ENCODE measurements at places on chromosomes 5 and 9. TPM values are rescaled to one million over a fixed set of nuclear protein-coding genes. Genes with fewer than 3 reads are reported as not detected.

DNA sequence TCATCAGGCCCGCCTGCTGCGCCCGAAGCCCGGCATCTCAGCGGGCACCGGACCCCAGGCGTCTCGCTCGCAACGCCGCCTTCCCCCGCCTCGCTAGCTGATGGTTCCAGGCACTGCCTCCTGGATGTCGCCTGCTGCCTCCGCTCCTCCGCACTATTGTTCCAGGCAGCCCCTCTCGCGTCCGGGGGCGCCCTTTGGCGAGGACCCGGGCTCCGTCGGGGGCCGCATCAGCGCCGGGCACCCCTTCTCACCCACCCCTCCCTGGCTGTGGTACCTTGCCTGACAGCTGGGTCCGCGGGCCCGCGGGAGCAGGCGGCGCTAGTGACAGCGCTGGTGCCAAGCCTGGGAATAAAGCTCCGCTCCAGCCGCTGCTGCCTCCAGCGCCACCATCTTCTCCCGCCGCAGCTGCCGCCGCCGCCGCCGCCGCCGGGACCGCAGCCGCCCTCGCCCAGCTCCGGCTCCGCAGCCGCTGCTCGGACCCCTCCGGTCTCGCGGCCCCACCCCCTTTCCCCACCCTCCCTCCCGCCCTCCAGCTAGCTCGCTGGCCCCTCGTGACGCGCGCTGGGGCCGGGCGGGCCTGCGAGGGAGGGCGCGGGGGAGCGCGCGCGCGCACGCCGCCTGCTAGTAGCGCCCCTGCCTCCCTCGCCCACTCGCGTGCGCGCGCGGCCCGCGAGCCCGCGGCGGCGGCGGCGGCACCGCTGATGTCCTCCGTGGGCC, at the start of gene APBA1:
Gene APBA1 (minus strand): TSS at position 493 of the 717 bp plus-strand sequence.
- DNase-seq: no peak

The PRELID1 gene
- 144 TPM for total RNA-seq

GRCh38 chr5:160460377-160461049, 38.9 kb downstream of the PTTG1 start:
- DNase-seq: no peak

DNA sequence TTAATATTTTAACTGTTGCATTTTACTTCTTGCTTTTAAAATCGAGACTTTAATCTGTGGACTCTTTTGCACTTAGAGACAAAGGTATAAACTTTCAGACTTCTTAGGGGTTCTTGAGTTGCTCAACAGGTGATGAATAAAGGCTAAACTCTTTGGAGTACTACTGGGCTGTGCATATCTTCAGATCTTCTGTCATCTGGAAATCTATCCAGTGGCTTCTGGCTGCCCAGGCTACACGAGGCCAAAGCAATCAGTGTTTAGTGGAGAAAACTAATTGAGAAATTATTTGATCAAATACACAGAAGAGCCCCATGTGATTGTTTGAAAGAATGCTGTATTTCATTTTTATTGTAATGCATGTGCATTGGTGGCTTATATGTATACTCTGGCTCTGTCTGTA, 146.1 kb downstream of the PBX3 start:
- DNase-seq: no peak

The GPR21 gene
- 0.46 TPM for total RNA-seq

DNA sequence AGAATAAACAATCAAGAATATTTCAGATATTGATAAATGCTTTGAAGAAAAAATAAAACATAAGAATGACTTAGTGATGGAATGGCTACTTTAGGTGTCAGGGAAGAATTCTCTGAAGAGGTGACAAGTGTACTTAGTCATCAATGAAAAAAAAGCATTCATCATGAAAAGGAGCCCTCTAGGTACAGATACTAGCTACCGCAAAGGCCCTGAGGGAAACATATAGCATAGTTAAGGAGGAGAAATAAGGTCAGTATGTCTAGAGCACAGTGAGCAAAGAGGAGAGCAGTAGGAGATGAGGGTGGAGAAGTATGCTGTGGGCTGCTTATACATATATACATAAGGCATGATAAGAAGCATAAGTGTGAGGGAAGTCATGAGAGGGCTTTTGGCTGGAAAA, 41.8 kb downstream of the CSF2 start:
- no peak for DNase-seq

DNA sequence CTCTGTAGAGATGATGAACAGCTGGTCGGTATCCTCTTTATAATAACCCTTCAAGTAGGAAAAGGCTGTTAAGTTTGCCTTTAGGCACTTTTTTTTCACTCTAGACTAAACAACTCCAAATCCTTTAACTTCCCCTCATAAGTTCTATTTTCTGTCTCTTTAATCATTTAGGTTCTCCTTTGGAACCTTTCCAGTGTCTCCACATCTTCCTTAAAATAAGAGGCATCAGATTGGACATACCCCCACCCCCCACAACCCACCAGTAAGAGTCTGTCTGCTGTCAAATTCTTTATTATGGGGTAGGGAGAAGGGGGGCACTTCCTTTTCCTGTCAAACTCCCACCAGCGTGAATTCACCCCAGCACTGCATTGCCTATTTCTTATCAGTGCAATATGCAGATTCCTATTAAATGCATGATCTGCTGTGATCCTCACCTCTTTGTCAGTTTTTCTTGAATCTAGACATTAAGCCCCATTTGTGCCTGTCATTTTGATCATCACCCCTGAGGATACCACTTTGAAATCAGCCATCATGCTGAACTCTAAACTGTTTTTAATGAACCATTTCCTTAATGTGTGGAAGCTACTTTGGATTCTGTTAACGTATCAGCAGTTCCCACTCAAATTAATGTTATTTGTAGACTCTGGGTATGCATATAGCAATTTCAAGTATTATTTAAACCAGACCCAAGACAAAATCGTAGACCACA, 212.2 kb downstream of the PDZD2 start:
- DNase-seq: no peak

The UTP15 gene
- 26.3 TPM for total RNA-seq

DNA sequence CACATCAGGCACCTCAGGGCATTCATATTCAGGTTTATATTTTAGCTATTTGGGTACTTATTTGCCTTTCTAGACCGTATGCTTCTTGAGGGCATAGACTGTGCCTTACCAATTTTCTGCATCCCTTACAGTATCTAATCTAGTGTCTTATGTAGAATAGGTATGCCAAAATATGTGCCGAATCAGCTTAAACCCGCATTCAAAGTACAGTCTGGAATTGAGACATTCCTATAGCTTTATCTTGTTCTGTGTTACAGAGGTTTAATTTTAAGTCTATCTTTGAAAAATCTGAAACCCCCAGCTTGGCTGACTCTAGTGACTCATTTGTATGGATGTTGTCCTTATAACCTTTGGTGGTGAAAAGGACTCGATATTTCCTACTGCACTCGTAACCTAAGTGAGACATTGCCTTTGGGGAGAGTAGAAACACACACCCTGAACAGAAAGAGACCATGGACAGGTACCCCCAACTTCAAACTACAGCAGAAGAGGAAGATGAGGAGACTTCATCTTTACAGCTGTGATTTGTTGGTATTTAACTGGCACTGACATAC, 27.0 kb upstream of the TMOD1 start:
- no peak for DNase-seq

DNA sequence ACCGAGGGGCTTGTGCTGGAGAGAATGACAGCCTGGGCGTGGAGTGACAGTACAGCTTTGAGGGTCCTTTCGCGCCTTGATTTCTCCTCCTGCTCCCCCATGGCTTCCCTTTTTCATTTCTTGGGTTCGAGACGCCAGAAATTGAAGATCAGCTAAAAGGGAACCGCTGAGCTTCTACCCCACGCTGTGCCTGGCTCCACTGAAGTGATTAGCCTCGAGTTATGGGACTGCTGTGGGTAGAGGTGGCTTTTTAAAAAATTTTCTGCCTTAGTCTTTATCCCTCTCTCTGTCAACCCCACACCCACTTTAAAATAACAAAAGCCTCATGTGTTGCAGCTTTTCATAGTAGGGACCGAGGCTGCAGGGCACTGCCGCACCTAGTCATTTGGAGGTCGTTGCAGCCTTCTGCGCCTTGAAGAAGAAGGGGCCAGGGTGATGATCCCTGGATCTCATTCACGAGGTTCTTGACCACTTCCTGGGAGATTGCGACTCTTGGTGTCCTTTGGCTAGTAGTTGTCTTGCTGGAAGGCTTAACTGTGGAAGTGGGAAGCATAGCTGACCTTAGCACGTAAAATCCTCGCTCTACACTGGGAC, 603 bp downstream of the PPIP5K2 start:
- DNase-seq: no peak

- DNase-seq: no peak
These were observed 112.7 kb upstream of the ITGA1 start for GRCh38 chr5:52674815-52675545.

DNA sequence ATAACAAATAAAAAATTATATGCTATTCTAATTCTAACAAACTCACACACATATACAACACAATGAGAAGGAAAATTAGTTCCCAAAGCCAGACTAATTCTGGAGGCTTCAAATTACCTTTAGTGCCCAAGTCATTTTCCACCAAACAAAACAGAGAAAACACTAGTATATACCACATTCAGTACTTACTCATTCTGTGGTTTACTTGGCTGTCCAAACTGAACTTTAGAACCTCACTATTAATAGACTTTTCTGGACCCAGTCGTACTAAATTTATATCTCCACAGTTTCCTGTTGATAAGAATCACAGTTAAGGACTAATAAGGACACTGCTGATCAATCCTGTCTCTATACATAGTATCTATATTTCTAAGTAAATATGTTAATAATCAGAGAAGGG, 66.4 kb downstream of the SETX start:
- DNase-seq: no peak

DNA sequence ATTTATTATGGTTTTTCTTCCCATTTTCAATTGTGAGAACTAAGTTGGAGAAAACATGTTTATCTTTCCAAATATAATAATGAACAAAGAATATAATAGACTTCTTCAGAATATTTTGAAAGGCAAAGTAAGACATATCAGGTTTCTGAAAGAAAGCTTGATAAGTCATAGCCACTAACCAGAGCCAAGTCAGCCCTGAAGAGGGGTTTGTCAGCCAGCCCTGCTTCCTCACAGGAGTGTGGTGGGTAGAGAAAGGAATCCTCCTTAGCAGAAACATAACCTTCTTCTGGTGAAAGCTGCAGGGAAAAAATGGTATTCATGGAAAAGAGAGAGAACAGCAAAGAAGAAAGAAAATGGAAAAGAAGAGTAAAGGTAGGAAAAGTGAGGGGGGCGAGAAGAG, 93.4 kb downstream of the MPDZ start:
- DNase-seq: no peak

DNA sequence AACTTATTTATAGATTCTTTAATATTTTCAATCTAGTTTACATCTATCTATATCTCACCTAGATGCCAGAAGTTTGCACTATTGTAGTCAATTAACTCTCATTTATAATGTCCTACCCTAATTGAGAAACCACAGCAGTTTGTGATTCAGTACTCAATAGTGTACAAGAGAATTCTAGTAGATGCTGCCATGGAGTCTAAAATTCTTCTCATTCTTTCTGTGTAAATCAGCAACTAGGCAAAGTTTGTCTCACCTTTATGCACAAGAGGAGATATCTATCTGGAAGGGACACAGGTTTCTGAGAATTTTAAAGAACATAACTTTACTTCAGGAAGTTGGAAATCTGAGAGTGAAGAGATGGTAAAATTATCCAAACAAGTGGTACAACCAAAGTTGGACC, 173.0 kb upstream of the FBXL7 start:
- no peak for DNase-seq

- DNase-seq: no peak
These were observed 68.9 kb upstream of the EQTN start for GRCh38 chr9:27365707-27366376.

The SLC6A18 gene
- not detected for total RNA-seq

- no peak for DNase-seq
These were observed 70.5 kb downstream of the IL31RA start for GRCh38 chr5:55921617-55922016.

DNA sequence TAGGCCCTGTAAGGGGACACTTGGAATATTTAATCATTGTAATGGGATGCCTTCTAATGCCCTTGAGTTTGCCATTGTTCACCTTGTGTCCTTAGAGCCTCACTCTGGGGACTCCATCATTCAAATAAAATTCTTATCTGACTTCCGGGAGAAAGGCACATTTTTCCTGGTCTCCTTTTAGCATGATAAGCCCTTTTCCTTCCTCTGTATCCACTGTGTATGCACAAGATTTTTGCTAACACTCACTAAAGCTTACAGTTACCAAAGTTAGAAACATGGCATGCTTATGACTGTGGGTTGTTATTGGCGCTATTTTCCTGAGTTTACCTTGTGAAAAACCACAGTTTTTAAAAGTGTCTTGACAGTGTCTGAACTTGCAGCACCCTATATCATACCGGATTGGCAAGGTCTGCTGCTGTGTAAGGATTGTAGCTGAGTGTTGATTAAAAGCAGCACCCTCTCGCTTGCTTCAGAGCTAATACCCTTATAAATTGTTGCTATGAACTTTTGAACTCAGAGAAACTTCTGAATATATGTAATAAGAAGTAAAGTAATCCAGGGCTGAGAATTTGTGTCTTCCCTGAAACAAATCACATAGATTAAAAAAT, 46.4 kb downstream of the SNCAIP start:
- DNase-seq: no peak

DNA sequence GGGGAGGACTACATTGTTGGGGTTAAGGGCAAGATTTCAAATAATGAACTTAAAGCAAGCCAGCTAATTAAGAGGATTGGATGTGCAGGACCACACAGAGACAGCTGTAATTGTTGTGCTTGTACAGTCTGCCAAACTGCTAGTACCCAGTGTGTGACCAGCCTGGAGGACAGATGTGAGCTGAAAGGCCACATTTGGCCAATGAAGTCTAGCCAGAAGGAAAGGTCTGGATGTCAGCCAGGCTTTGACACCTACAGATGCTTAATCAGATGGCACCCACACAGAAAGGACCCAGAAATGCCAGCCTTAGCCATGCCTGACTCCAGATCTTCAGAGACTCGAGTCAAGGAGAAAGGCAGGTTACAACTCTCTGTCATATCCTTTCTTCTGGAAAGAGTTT, 491.1 kb downstream of the KIF4B start:
- no peak for DNase-seq

GRCh38 chr9:136509549-136509948, 26.7 kb upstream of the SEC16A start:
- DNase-seq: no peak

- DNase-seq: no peak
These were observed 113.3 kb upstream of the SHB start for GRCh38 chr9:38182321-38182720.

DNA sequence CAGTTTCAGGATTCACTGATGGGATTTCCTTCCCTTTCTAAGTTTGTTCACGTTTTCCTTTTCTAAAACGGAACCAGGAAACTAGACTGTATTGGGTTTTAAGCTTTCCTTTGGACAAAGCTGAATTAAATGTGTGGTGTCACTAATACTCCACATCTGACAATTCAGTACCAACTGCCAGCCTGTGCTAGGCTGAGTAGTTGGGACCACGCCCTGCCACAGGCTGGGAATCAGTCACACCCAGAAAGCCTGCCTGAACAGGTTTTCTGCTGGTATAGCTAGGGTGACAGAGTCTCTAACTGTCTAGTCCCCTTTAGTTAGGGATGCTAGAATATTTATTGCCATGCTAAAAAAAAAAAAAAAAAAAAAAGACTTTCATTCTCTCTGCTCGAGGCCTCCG, 15.6 kb downstream of the SPACA9 start:
- DNase-seq: no peak

The FCN1 gene
- total RNA-seq: not detected

All from pulmonary artery endothelial cell (primary cell).